ENCODE measurements at places on chromosomes 6 and 20. TPM values are rescaled to one million over a fixed set of nuclear protein-coding genes. Genes with fewer than 3 reads are reported as not detected.

- DNase-seq = no peak
- no peak overlapping the region for H3K4me3 ChIP-seq
- H3K4me1 ChIP-seq = peaks cover 3% of the 10 kb centered on the region
- H3K27ac ChIP-seq = no peak overlapping the region
- no peaks in the 10 kb centered on the region for H3K36me3 ChIP-seq
These were observed 22.6 kb downstream of the ETV7 start for GRCh38 chr6:36364669-36365479.

DNA sequence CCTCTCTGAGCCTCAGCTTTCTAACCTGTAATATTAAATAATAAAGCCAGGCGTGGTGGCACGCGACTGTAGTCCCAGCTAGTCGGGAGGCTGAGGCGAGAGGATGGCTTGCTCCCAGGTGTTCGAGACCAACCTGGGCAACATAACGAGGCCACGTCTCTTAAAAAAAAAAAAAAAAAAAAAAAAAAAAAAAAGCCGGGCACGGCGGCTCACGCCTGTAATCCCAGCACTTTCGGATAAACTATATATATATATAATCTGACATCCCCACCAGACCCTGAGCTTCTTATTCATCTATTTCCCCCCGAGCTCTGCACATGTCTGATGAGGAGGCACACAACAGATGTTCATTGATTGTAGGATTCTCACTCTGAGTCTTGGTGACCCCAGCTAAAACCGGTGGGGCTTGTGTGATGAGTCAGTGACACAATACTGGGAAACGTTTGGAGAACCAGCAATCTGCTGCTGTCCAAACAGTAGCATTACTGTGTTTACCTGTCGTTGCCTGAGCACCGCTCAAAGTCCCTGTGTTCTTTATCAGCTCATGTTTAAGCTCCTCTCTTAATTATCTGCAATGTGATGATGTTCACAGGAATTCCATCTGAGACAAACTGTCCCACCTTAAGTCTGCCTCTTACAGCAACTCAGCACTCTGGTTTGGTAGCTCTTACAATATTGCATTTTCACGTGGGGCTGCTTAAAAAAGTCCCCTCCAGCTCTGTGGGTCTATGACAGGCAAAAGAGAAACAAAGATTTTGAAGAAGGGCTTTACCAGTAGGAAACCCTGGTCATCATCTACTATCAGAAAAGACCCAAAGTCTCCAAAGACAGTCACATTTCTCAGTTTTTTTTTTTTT is 1.0 kb upstream of the SPATA2 start:
- no peak for DNase-seq
- H3K4me1 ChIP-seq = peaks cover 31% of the 10 kb centered on the region
- peak overlapping the region; percentile 98 for H3K4me3 ChIP-seq
- no peaks in the 10 kb centered on the region for H3K36me3 ChIP-seq

DNA sequence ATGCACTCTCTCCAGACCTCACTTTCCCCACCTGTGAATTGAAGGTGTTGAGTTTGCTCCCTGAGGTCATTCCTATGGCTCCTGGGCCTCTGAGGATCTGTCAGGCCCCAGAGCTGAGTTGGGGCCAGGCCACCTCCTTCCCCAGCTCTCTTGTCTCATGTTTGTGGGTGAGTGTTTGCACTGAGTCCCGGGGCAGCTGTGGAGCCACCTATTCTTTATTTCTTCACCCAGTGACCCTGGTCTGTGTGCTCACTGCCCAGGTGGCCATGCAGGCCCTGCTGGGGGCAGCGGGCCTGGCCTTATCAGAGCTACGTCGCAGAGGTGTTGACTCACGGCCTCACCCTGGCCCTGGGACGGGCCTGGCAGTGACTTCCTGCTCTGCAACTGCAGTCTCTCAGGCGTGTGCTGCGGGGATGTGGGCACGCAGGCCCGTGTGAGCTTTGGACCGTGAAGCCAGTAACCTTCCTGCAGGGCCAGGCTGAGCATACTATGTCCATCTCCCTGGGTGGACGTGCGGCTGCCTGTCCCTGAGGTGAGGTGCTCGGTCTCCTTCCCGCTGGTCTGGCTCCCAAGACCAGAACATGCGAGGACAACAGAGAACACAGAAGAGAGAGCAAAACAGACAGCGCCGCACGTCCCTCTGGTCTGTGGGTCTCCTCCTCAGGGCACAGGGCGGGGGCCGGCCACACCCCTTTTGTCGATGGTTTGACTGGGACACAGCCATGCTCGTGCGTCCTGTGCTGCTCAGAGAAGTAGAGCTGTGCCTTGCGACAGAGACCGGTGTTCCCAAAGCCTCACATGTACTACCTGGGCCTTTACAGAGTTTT is 12.1 kb downstream of the TMEM181 start:
- H3K4me3 ChIP-seq = no peak overlapping the region
- no peaks in the 10 kb centered on the region for H3K27me3 ChIP-seq
- H3K27ac ChIP-seq = no peak overlapping the region
- peaks cover 21% of the 10 kb centered on the region for H3K4me1 ChIP-seq

DNA sequence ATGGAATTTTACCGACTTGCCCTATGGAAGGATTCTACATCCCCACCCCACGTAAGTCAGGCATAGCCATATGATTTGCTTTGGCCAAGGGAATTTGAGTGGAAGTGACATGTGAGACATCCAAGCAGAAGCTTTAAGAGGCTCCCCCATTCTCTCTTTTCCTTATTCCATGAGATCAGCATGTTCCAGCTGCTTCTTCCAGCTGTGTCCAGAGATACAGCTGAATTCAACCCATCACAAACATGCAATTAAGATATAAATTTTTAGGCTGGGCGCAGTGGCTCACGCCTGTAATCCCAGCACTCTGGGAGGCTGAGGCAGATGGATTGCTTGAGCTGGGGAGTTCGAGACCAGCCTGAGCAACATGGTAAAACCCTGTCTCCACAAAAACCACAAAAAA is 16.0 kb upstream of the YWHAB start:
- H3K36me3 ChIP-seq = no peaks in the 10 kb centered on the region
- DNase-seq = no peak
- no peak overlapping the region for H3K27ac ChIP-seq
- H3K27me3 ChIP-seq = peaks cover 30% of the 10 kb centered on the region
- H3K4me1 ChIP-seq = peaks cover 8% of the 10 kb centered on the region

The OR12D3 gene
- total RNA-seq = not detected

GRCh38 chr6:130307752-130308361 is 58.0 kb upstream of the TMEM200A start:
- H3K27ac ChIP-seq = no peak overlapping the region
- no peak overlapping the region for H3K4me3 ChIP-seq
- H3K36me3 ChIP-seq = no peaks in the 10 kb centered on the region

DNA sequence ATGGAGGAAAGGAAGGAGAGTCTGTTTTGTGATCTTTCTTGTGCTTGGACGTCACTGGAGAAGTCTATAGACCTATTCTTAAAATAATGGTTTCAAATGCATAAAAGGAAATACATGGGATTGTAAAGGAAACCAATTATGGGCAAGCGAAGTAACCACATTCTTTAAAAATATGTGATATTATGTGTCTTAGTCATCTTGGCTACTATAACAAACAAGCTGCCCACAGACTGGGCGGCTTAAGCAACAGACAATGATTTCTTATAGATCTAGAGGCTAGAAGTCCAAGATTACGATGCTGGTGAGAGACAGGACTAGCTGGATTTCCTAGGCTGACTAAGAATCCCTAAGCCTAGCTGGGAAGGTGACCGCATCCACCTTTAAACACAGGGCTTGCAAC is 49.4 kb upstream of the CD83 start:
- H3K27me3 ChIP-seq = no peaks in the 10 kb centered on the region
- H3K36me3 ChIP-seq = no peaks in the 10 kb centered on the region
- peaks cover 14% of the 10 kb centered on the region for H3K4me1 ChIP-seq
- H3K27ac ChIP-seq = peak overlapping the region; percentile 43
- no peak overlapping the region for H3K4me3 ChIP-seq

The HLA-DMA gene
- 3.0 TPM for total RNA-seq

The RNF146 gene
- 53.9 TPM for total RNA-seq

- peaks cover 42% of the 10 kb centered on the region for H3K4me1 ChIP-seq
- H3K36me3 ChIP-seq = peaks cover 21% of the 10 kb centered on the region
- DNase-seq = peak; percentile 96
- peak overlapping the region; percentile 86 for H3K27ac ChIP-seq
- H3K27me3 ChIP-seq = peaks cover 24% of the 10 kb centered on the region
- peak overlapping the region; percentile 87 for H3K4me3 ChIP-seq
These were observed 961 bp downstream of the RRBP1 start for GRCh38 chr20:17680836-17681725.

DNA sequence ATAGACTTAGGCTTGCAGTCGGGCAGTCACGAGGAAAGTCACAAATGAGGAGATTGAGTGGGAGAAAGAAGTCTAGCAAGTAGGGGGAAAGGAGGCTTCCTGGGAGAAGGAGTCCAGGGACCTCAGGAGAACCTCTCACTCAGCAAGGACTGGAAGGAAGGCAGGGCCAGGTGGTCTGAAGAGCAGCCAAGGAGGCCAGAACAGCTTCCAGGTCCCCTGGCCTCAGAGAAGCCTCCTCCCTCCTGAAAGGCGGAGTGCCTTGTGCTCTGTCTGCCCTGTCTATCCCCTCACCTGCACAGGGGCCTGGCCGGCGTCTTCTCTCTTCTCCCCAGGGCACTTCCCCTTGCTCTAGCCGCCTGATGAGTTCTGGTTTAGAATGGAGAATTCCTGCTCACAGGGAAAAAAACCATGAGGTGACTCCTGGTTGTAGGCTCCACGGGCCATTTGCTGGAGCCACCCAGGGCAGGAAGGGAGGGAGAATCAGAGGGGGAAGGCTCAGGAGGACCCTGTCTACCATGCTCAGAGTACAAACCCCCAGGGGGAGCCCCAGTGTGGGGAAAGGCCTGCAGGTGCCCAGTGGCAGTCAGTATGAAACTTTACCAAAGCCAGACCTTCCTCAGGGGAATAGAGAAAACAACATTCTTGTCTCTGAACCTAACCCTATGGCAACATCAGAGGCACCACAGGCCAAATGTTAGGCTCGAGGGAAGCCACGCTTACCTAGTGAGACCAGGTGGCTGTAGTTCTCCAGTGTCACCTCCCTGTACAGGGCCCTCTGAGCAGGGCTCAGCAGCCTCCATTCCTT is 11.2 kb downstream of the ZNF337 start:
- H3K4me3 ChIP-seq = no peak overlapping the region
- H3K27me3 ChIP-seq = no peaks in the 10 kb centered on the region
- H3K27ac ChIP-seq = no peak overlapping the region
- no peak for DNase-seq

DNA sequence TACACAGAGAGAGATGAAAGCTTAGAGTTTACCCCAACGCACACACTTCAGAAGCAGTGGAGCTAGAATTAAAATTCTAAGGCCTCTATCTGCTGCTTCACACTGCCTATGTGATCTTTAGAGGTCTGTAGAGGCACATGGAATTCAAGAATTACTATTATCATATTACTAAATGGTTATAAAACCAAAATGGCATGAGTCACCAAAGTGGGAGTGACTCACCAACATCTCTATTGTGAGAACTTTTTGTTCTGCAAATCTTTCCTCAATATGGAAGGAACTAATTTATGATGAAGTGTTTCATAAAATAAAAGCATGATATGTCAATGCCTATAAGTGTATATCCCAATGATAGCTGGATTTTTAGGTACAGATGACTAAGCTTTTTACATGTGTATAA is 28.5 kb upstream of the TMEM244 start:
- H3K27ac ChIP-seq = no peak overlapping the region
- H3K4me3 ChIP-seq = no peak overlapping the region
- DNase-seq = no peak
- H3K36me3 ChIP-seq = no peaks in the 10 kb centered on the region
- peaks cover 12% of the 10 kb centered on the region for H3K4me1 ChIP-seq

GRCh38 chr6:116467096-116467495 is 5.9 kb downstream of the CALHM6 start:
- peaks cover 6% of the 10 kb centered on the region for H3K4me1 ChIP-seq
- peaks cover 6% of the 10 kb centered on the region for H3K27me3 ChIP-seq
- DNase-seq = no peak
- no peak overlapping the region for H3K4me3 ChIP-seq
- no peak overlapping the region for H3K27ac ChIP-seq

DNA sequence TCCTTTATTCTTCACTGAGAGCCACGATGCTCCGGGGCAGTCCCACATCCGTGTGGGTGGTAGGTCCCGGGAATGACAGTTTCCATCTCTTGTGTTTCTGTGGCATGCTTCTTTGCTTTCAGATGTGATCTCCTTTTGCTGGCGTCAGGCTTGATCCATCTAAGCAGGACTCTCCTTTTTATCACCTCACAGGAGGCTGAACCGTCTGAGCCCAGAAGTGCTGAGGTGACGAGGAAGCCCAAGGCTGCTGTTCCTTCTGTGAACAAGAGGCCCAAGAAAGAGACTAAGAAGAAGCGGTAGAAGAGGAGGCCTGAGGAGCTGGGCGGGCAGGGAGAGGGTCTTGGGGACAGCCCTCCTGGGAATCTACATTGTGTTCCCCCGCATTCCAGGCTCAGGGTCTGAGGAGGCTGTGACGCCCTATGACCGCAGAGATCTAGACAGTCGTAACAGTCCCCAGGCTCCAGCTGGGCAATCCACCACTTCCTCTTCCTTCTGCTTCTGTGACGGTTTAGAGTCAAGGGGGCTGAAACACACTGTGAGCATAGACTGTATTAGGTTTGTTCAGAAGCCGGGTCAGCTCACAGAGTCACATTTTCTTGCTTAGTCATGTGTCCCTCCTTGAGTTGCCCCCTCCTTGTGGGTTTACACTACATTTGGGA is 26.8 kb downstream of the MANBAL start:
- peaks cover 31% of the 10 kb centered on the region for H3K4me1 ChIP-seq
- peak overlapping the region; percentile 57 for H3K27ac ChIP-seq
- H3K27me3 ChIP-seq = no peaks in the 10 kb centered on the region
- no peak overlapping the region for H3K4me3 ChIP-seq
- peaks cover 10% of the 10 kb centered on the region for H3K36me3 ChIP-seq

The KIF6 gene
- 1.8 TPM for total RNA-seq

GRCh38 chr6:122931916-122932315 is 64.1 kb upstream of the CLVS2 start:
- peaks cover 3% of the 10 kb centered on the region for H3K27me3 ChIP-seq
- H3K27ac ChIP-seq = no peak overlapping the region
- H3K4me3 ChIP-seq = no peak overlapping the region
- H3K4me1 ChIP-seq = no peaks in the 10 kb centered on the region
- DNase-seq = no peak

- no peak for DNase-seq
- no peaks in the 10 kb centered on the region for H3K36me3 ChIP-seq
- H3K27me3 ChIP-seq = no peaks in the 10 kb centered on the region
- H3K4me1 ChIP-seq = no peaks in the 10 kb centered on the region
- no peak overlapping the region for H3K4me3 ChIP-seq
These were observed 81.6 kb upstream of the MC3R start for GRCh38 chr20:56166781-56167465.

DNA sequence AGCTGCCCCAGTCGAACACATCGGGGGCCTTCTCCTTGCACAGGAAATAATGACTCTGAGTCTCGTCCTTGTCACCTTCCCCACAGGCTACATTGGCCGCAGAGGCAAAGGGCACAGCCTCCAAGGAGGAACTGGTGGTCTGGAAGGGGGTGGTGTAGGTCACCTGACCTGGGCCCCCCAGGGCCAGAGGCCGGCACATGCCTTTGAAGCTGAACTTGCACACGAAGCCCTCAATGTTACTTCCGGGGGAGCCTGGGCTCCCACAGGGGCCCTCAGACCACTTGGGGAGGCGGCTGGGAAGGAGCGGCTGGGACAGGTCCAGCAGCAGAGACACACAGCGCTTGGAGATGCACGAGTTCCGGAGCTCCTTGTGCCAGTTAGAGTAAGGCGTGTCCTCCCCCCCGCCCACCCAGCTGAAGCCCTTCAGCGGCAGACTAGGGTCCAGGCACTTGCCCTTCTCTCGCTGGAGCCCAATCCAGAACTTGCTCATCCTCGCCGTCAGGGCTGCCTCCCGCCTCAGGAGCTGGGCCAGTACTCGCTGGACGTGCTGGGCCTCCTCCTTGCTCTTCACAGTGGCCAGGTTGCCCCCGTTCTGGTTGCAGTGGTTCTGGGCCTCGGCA is 578 bp downstream of the CD93 start:
- H3K36me3 ChIP-seq = no peaks in the 10 kb centered on the region
- H3K4me1 ChIP-seq = peaks cover 9% of the 10 kb centered on the region
- no peak for DNase-seq
- no peak overlapping the region for H3K27ac ChIP-seq
